ENCODE measurements at places on chromosomes 16 and 17.

DNA sequence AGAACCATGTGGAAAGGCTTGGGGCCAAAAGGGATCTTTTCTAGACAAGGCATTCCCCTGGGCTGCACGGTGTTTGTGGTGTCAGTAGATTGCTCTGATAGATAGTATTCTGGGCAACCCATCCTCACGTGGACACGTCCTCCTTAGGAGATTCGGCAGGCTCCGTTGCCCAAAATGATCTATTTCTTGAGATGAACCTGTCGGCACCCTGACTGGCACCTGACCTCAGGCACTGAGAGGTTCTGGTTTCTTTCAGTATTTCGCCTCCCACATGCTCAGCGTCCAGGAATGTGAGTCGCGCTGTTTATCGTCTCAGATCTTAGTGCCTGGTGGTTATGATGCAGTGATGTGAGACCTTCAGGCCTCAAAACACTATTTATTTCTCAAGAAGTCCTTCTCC is 89.7 kb downstream of the MARCHF10 start:
- DNase-seq: no peak

GRCh38 chr16:63415014-63415413 is 1378.8 kb upstream of the CDH8 start:
- DNase-seq: no peak

- DNase-seq: peak; percentile 76
Measured at GRCh38 chr17:74972107-74972972, at the start of gene HID1. Gene HID1 (minus strand): TSS chr17:74972759. CDS start chr17:74972656, 103 bp downstream.

- DNase-seq: peak; percentile 48
Measured at GRCh38 chr16:66357523-66357928, 9.0 kb upstream of the CDH5 start.

DNA sequence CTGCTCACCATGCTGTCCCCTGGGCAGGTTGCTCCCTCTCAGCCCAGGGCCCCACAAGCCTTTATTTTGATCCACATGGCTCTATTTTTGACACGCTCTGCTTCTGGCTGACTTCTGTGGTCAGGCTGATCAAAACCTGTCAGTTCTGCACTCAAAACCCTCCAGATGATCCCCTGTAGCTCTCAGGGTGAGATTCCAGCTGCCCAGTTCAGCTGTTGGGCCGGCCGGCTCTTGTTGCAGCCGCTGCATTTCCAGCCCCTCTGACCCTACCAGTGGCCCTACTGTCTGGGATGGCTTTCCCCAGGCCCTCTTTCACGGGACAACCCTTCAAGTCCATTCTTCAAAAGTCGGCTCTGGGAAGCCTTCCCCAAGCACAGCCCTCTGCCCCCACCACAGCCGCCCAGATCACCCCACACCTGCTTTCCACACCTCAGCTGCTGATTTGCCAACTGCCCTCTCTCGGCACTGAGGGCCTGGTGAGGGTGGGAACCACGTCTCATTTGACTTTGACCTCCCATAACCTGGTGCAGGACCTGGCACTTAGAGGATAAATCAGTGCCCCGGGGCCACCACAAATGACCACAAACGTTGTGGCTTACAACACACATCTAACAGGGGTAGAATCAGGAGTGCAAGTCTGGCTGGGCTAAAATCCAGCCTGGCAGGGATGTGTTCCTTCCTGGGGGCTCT is 16.3 kb upstream of the CACNG4 start:
- DNase-seq: no peak

DNA sequence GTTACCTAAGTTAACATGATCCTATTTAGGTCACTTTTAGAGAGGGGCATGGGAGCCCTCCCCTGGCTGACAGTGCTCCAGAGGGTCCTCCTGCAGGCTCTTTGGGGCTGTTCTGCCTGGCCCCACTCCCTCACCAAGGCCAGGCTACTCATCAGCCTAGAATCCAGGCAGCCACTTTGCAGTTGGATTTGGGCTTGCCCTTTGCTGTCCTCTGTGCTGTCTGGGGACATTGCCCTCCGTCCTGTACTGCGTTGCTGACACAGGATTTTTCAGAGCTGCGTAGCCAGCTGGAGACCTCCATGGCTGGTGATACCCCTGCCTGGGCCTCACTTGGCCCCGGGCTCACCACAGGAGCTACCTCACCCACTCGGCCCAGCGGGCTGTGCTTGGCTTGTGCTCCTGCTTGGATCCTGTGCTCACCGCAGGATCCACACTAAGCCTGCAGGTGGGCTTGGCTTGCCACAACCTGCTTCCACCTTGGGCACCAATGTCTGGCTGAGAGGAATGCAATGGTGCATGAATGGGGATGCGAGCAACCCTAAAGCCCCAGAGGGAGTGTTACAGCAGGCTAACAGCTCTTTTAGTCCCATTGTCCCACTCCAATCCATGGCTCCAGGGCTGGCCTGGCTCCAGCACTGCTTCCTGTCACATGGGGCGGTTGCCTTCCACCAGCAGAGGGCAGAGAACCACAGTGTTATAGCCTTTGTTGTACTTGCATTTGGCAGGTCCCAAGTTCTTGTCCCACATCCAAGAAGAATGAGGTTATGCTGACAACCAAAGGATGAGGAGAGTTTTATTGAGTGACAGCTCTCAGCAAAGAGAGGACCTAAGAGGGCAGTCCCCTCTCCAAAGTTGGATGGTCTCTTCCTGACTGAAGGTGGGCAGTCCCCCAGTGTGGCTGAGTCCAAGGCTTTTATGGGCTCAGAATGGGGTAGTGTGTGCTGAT is 21.5 kb downstream of the CCL4 start:
- DNase-seq: peak; percentile 59

DNA sequence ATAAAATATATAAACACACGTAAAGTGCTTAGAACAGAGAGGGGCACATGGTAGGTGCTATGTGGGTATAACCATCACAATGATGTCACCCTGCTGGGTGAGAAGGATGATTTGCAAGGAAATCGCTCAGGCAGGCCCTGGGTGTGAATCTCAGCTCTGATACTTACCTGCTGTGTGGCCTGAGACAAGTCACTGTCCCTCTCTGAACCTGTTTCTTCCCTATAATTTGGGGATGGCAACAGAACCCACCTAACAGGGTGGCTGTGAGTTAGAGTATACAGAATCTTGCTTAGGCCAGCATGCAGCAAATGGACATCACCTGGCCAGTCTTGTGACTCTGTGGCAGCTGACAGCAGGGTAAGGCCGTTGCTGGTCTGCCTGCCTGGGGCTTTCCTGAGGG is 36.6 kb upstream of the ALKBH5 start:
- DNase-seq: no peak

GRCh38 chr16:8764525-8765250 is 32.8 kb downstream of the TMEM186 start:
- no peak for DNase-seq

DNA sequence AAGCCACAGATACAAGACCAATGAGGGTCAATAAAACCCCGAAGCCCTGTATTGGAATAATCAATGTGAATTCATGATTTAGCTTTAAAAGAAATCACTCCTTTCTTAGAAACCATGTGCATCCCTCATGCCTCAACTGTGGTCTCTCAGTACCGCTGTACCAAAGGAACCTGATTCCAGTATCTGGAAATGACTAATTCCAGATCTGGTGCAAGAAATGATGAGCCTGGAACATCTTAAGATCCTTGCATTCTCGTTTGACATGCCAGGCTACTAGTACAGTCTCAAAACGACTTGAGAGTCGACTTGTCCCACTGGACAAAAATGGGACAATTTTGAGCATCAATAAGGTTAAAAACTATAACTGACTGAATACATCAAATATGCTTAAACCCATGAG is 21.2 kb downstream of the USP31 start:
- DNase-seq: no peak

DNA sequence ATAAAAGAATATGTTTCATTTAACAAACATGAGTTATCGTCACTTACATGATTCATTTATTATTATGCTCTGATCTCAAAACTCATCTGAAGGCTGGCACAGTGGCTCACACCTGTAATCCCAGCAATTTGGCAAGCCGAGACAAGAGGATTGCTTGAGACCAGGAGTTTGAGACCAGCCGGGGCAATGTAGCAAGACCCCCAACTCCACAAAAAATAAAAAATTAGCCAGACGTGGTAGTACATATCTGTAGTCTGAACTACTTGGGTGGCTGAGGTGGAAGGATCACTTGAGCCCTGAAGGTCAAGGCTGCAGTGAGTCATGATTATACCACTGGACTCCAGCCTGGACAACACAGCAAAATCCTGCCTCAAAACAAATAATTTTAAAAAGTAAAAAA is 16.0 kb downstream of the APPBP2 start:
- no peak for DNase-seq

DNA sequence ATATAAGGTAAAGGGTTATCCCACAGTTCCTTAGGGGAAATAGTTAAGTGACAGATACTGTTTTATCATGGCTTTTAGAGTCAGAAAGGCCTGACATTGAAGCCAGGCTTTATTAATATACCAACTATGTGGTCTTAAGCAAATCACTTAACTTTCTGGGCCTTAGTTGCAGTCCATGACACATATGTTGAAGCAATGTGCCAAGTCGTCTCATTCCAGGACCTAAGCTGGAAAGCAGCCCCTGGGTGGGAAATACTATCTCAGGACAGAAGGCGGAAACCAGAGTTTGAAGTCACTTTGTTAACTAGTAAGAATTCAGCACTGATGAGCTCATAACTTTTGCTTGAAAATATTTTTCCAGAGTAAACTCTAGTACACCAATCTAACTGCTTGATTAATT is 80.0 kb downstream of the USP32 start:
- no peak for DNase-seq

GRCh38 chr17:49361902-49362722 is at the start of gene ZNF652:
Gene ZNF652 (minus strand): TSS chr17:49362250. CDS start chr17:49317725, 44,525 bp downstream.
- peak; percentile 95 for DNase-seq

- DNase-seq: no peak
Measured at GRCh38 chr16:11049396-11050059, 105.2 kb downstream of the CLEC16A start.

- DNase-seq: no peak
Measured at GRCh38 chr16:50925758-50926357, 184.0 kb downstream of the CYLD start.

DNA sequence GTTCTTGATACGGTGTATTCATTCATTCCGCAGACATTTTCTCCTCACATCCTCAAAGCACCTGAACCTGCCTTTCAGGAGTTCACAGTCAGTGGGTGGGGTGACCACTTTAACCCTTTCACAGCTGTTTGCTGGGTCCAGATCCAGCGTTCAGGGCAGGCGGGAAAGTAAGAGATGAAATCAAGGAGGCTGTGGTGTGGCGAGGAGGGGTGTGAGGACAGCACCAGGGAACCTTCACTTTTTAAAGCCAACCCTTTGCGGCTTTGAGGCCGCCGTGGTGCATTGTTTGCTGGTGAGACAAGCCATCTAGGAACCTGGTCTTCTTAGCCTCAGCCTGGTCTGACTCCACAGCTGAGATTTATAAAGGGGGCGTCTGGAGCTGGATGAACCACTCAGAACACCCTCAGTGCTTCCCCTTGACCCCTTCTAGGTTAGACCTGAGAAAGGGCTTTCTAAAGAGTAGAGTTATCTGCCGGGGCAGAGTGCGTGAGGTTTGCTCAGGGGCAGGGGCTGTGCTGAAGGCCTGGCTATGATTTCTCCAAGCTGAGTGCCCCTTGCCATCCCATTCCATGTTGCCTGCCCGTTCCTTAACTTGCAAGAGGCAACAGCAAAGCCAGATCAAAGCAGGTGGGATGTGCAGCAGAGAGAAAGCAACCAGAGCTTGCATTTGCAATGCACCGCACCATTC is 933 bp downstream of the CCR7 start:
- DNase-seq: no peak

DNA sequence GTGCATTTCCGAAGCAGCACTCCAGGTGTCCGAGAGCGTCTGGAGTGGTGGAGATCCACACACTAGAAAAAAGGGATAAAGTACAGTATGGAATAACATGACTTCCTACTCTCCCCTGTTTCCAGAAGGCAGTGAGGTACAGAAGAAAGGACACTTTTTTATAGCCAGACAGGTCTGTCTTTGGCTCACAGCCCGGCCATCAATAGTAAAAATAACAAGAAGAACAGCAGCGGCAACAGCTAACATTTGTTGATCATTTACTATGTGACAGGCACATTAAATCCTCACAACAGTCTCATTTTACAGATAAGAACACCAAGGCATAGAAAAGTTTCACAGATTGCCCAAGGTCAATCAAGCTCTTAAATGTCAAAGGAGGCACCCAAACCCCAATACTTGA is 16.2 kb downstream of the DYNLRB2 start:
- DNase-seq: no peak

DNA sequence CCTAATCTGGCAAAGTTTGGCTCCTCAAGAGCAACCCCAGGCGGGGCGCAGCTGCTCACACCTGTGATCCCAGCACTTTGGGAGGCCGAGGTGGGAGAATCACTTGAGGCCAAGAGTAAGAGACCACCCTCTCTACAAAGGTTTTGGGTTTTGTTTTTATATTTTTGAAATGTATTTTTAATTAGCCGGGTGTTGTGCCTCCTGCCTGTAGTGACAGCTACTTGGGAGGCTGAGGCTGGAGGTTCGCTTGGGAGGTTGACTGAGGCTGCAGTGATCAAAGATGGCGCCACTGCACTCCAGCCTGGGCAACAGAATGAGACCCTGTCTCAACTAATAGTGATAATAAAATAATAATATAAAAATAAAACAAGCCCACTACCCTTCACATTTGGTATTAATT is 756 bp upstream of the USP7 start:
- no peak for DNase-seq

Measured in NAMALWA (cell line).